ENCODE measurements at places on chromosomes 16 and 17.

DNA sequence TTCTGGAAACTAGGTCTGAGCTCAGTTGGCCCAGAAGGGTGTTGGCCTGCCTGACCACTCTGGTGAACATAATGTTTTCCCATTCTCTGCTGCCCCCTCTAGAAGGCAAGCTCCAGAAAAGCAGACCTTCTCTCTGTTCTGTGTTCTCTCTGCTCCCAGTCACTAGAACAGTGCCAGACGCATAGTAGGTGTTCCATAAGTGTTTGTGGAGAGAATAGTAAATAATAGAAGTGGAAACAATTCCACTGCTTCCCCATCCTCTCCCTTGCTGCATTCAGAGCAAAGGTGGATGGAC, 32.2 kb upstream of the ETV4 start:
- DNase-seq: no peak

- no peak for DNase-seq
These were observed 4.4 kb upstream of the RASL10B start for GRCh38 chr17:35726953-35727460.

DNA sequence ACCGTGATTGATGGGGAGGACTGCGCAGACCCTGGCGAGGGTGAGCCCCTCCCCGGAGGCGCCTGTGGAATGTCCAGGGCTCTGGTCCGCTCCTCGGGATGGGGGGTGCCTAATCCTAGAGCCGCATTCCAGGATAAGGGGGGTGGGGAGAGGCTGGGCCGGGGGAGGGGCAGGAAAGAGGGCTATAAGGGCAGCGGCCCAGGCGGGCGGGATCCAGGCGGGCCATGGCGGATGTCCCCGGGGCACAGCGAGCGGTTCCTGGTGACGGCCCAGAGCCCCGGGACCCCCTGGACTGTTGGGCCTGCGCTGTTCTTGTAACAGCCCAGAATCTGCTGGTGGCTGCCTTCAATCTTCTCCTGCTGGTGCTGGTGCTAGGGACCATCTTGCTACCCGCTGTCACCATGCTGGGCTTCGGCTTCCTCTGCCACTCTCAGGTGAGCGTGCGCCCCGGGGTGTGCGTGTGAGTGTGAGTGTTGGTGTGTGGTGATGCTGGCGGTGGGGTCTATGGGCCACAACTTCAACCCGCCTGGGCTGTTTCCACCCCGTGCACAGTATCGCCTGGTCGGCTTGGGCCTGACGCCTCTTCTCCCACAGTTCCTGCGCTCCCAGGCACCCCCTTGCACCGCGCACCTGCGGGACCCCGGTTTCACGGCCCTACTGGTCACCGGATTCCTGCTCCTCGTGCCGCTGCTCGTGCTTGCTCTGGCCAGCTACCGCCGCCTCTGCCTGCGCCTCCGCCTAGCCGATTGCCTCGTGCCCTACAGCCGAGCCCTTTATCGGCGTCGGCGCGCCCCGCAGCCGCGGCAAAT, at the start of gene TMEM88:
TSS of gene TMEM88 (plus strand) at position 216 of the 809 bp plus-strand sequence. CDS start at position 225, 9 bp downstream.
- DNase-seq: peak; percentile 16

GRCh38 chr17:22435231-22435974, 743.1 kb downstream of the KCNJ18 start:
- DNase-seq: no peak

GRCh38 chr17:75848523-75849278, 4.5 kb upstream of the UNC13D start:
- peak; percentile 87 for DNase-seq

DNA sequence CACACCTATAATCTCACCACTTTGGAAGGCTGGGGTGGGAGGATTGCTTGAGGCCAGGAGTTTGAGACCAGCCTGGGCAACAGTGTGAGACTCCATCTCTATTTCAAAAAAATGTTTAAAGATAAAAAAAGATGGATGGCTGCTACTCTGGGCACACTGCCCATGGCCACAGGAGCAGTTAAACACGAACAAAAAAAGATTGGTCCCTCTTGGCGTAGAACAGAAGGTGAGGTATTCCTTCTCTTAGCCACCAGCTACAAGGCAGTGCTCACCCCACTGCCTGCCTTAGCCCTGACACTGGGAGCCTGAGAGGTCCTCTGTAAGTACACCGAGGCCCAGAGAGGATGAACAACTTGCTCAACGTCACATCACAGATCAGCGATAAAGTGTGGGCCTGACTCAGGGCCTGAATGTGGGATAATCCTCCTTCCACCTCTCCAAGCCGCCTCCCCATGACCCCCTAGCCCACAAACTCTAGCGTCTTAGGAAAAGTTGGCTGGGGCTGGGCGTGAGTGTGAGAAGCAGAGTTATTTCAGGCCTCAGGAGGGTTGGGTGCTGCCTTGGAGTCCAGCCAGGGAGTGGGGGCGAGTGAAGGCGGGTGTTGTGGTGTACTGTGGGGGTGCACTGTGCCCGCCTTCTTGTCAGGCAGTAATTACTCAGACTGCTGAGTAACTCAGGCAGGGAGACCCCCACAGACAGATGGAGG, 2.3 kb upstream of the DPH1 start:
- DNase-seq: no peak

- DNase-seq: no peak
These were observed 44.7 kb downstream of the GRB7 start for GRCh38 chr17:39782481-39782880.

DNA sequence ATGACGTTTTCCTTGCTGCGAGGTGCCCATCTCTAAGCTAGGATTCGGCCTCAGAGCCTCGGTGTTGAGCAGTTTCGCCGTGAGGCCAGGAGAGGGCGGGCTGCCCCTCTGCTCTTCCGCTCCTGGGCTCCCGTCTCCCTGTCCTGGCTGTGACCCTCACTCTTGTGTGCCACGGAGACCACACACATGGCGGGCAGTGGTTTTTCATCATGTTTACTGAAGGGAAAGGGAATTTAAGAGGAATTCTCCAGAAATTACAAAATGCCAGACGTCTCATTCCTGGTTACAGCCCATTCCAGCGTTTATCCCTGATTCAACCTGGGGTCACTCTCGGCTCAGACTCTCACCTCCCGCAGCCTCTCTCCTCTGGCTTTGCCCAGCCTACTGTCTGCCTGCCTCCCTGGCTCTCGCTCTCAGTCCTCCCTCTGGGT, 96.8 kb upstream of the ELAC2 start:
- no peak for DNase-seq

DNA sequence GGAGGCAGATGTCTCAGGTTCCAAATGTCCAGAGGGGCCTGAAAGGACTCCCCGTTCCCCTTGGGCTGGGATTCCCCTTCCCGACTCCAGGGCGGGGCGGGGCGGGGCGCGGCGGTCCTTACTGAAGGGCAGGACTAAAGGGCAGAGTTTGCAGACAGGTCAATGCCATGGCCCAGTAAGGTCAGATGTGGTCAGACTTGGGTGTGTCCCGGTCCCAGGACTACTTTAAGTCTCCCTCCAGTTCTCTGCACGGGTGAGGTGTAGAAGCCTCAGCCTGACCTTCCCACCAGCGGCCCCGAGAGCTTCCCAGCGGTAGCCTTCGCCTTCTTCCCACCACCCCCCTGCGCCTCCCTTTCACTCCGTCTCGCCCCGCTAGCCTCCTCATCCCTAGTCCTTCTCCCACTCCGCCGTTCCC, 532 bp downstream of the KDM6B start:
- DNase-seq: peak; percentile 49

DNA sequence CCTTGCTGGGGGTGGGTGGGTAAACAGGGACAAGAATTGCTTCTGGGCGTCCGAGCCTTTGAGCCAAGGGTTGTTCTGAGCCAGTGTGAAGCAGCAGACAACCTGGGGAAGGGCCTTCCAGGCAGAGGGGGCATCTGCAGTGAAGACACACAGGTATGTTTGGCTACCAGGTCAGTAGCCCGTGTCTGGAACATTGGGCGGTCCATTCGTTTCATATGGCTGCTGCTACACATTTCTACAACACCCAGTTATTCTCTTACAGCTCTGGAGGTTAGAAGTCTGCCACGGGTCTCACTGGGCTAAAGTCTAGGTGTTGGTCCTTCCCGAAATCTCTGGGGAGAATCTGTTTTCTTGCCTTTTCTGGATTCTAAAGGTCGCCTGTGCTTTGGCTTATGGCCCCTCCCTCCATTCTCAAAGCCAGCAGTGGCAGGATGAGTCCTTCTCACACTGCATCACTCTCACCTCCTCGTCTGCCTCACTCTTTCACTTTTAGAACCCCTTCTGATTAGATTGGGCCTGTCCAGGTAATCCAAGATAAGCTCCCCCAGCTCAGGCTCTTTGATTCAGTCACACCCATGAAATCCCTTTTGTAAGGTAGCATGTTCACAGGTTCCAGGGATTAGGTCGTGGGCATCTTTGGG, 136.1 kb downstream of the CLEC16A start:
- no peak for DNase-seq

GRCh38 chr16:12419151-12419550, 384.5 kb downstream of the CPPED1 start:
- DNase-seq: no peak

- no peak for DNase-seq
These were observed 3.1 kb downstream of the TEX2 start for GRCh38 chr17:64259922-64260321.

- DNase-seq: no peak
These were observed 19.0 kb upstream of the ZNF652 start for GRCh38 chr17:49381033-49381432.

DNA sequence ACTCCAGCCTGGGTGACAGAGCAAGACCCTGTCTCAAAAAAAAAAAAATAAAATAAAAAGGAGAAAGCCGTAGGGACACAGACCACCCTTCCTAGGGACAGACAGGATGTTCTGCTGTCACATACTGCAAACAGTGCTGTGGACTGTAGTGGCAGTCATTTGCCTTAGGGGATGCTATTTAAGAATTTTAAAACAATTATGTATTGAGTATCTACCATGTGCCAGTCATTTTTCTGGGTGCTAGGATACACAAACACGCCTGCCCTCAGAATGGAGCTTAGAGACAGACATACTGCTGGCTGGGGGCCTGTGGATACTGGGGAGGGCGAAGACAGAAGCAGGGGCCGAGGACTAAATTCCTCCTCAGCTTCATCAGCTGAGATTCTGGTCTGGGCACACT, 45.5 kb downstream of the MRC2 start:
- no peak for DNase-seq

DNA sequence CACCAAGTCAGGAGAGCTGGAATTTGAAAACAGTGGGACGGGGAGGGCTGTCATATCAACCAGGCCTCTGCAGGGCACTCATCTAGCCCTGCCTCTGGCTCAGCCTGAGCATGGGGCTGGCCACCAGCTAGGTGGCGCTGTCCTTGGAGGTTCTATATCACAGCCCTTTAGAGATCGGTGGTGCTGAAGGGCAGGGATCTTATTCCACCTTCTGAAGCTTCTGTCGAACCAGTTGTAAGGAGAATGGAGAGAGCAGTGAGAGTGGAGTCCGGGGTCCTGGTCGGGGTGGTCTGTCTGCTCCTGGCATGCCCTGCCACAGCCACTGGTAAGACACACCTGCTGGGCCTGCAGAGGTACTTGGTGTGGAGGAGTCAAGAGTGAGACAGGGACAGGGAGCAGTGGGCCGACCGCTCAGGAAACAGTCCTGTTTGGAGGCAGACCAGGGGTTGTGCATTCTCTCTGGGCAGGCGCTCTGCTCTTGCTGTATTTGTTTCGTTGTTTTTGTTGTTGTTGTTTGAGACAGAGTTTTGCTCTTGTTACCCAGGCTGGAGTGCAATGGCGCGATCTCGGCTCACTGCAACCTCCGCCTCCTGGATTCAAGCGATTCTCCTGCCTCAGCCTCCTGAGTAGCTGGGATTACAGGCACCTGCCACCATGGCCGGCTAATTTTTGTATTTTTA, at the start of gene CES3:
TSS of gene CES3 (plus strand) at position 202 of the 680 bp plus-strand sequence. CDS start at position 244, 42 bp downstream.
- peak; percentile 63 for DNase-seq

GRCh38 chr16:24728891-24729242, 584 bp upstream of the TNRC6A start:
- DNase-seq: peak; percentile 10

- peak; percentile 81 for DNase-seq
These were observed 40.7 kb downstream of the ZDHHC7 start for GRCh38 chr16:84970447-84971127.

DNA sequence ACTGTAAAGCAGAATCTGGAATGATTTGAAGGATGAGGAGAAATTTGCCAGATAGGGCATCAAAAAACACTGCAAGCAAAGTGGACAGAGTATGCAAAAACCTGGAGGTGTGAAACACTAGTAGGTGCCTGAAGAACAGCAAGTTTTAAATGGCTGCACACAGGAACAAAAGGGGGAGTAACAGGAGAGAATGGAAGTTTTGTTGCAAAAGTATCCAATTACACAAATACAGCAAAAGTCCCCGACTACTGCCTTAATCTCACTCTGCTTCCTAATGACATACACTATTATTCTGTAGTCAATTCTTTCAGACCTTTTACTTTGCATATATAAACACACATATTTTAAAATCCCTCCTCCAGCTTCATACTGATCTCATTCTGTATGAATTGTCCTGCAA, 1.5 kb downstream of the HEATR6 start:
- DNase-seq: no peak

GRCh38 chr16:23066676-23067075, 82.6 kb downstream of the USP31 start:
- DNase-seq: no peak

- no peak for DNase-seq
These were observed 61.1 kb downstream of the B9D1 start for GRCh38 chr17:19301274-19301951.

DNA sequence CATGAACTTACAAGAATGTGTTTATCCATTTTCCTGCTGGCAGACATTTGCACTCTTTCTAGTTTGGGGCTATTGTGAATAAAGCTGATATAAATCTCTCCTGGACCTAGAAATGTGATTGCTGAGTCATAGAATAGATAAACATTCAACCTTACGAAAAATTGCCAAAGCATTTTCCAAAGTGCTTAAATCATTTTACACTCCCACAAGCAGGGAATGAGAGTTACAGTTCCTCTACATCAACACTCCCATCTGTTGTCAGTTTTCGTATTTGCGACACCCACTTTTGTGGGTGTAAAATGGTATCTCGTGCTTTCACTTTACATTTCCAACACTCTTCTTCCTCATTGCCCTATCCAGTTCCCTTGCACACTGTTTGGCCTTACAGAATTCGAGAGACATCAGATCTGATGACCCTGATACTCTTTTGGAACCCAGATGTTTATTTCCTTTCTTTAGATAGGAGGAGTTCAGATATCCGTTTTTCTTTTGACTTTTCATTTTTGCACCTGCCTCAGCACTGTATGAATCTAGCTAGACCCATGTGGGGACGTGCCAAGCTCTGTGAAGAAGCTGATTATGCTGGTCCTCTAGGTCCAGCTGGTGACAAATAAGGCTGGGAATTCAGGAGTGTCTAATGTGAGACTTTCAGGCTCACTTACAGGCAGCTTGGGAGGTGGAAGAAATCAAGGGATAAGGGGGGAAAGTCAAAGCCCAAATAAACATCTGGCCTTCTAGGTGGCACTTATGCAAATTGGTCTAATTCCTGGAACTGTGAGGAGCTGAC, 14.0 kb downstream of the SOX9 start:
- DNase-seq: no peak
